Caudate nucleus (tissue), 63 donors: ENCODE measurements at places on chromosomes 3 and 15.

GRCh38 chr3:131602011-131602779, 99.4 kb upstream of the MRPL3 start:
- DNase-seq = no peak

DNA sequence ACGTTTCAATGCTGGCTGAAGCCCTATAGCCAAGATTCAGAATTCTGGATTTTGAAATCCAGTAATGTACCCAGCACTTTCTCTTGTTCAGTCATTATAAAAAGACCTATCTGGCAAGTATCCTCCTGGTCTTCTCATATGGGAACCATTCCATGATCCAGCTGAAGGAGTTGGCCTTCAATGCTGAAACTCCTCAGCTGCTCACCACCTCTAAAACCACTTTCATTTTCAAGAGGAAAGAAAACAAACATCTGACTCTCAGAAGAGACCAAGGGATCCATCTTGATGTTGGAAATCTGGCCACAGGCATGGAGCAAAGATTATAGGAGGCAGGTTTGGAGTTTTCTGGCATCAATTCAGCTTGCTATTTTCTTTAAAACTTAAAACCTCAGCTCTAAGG, 235.4 kb downstream of the FMN1 start:
- no peak for DNase-seq

GRCh38 chr3:45462522-45463265, 74.3 kb downstream of the LARS2 start:
- DNase-seq = peak; percentile 92

GRCh38 chr3:41208507-41209220, 9.4 kb downstream of the CTNNB1 start:
- no peak for DNase-seq

DNA sequence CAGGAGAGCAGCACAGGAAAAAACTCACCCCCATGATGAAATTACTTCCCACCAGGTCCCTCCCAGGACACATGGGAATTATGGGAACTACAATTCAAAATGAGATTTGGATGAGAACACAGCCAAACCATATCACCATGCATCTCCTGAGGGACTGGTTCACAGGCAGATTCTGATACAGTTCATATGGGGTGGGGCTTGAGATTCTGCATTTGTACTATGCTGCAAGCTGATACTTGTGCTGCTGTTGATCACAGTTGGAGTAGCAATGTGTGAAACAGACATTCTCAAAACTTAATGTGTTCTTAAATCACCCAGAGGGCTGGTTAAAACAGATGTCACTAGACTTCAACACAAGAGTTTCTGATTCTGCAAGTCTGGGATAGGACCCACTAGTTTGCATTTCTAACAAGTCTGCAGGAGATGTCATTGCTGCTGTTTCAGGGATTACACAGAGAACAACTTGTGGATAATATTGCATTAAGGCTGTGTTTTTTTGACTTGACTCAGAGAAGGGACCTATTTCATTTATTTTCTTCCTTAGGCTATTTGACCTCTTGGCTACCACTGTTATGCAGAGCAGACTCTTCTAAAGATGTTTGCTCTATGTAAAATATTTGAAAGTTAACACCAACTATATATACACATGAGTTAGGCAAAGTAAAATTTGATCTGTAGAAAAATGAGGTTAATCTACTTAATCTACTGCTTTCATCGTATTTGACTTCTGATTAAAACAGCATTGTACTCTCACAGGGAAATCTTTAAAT, 194.2 kb upstream of the CNTN3 start:
- DNase-seq = no peak

- no peak for DNase-seq
Measured at GRCh38 chr15:88586401-88587162, 34.6 kb upstream of the AEN start.

DNA sequence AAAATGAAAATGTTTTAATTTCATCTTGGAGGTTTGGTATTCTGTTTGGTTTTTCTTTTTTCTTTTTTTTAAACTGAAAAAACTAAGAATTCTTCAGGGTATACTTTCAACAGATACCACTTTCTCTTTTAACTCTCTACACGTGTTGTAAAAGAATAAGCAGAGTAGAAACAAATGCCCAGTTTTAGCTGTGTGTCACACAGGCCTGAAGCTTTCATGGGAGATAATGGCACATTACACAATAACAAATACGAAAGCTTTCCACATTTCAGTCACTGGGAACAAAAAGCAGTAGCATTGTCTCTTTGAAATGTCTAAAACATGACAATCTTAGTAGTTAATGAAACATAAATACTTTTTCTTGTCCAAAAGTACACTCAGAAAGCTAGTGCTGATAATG, 818.5 kb downstream of the TBL1XR1 start:
- DNase-seq = no peak
